Colonic mucosa (tissue), 4 donors: ENCODE measurements at places on chromosomes 5 and 9.

DNA sequence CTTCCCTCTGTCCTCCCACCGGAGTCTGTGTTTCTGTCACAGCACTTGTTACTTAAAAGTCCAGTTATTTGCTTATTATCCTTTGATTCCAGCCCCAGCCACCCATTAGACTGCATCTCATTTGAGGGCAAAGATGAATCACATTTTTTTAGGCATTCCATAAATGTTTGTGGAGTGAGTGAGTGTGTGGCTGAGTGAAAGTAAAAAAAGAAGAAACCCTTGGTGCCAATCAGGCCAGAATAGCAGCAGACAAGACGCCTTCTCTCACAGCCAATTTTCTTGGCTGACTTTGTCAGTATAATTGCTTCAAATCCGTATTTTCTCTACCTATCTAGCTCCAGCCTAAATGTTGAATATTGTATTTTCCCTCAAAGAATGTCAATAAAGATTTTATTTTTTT, 613.0 kb upstream of the WWC1 start:
- no peak for DNase-seq

GRCh38 chr5:177447611-177448243, 1.1 kb downstream of the PRR7 start:
- peak; percentile 54 for DNase-seq

DNA sequence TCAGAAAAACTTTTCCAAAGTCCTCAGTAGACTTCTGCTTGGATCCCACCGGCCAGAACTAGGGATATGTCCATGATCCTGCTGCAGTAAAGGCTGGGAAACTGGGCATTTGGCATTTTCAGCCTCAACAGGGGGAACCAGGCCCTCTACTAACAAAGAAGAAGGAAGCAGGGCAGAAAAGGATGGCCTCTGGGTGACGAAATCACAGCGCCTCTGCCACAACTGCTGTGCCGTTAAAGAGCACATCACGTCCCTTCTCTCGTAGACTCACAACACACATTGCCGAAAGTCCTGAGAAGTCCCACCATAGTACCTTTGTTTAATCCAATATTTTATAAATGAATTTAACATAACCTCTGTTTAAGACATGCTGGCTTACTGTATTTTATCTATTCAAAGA, 10.4 kb upstream of the AFAP1L1 start:
- no peak for DNase-seq

DNA sequence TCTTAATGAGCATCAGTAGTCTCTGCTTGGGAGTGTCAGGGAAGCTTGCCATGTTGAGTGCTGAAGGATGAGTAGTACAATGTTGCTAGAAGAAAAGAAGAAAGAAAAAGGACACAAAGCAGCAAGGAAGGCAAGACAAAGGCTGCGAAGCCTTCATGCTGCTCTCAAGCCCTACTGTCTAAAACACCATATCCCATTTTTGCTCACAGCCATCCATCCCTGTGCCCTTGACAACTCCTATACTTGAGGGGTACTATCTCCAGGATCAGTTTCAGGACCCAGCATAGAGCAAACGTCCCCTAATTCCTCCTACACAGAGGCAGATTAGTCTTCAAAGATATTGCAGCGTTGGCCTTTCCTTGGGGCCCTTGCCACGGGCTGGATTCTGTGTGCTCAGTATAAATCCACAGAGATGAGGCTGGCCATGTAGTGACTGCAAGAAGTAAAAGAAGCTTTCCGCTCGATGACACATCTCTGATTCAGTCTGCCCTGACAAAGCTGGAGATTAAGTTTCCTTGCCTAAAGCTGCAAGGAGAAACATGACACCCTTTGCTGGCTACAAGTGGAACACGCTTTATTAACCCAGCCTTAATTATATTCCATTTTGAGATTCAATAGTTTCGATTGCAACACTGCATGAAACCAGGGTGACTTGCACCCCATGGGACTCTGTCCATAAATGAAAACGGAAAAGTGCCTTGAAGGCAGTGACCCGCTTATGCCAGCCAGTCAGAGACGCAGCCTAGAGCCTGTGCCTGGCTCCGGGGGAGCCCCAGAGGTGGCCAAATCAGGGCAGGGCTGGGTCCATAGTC, 304.6 kb downstream of the ACTL7B start:
- no peak for DNase-seq

DNA sequence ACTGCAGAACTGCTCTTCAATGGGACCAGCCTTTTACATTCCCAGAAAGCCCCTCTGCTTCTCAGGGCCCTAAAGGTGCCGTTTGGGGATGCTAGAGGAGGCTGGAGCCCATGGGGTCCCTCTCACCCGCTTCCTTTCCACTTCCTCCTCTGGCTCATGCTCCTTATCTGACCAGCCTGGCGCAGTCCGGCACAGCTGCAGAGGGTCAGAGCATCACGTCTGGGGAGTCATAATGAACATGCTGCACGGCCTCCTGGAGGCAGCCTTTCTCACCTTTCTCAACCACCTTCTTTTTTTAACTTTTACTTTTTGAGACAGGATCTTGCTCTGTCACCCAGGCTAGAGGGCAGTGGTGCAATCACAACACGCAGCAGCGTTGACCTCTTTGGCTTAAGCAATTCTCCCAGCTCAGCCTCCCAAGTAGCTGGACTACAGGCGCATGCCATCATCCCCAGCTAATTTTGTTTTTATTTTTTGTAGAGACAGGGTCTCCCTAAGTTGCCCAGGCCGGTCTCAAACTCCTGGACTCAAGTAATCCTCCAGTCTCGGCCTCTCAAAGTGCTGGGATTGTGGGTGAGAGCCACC, 15.1 kb upstream of the TCF7 start:
- DNase-seq = no peak

GRCh38 chr5:153809166-153809565, 229.5 kb downstream of the FAM114A2 start:
- no peak for DNase-seq

DNA sequence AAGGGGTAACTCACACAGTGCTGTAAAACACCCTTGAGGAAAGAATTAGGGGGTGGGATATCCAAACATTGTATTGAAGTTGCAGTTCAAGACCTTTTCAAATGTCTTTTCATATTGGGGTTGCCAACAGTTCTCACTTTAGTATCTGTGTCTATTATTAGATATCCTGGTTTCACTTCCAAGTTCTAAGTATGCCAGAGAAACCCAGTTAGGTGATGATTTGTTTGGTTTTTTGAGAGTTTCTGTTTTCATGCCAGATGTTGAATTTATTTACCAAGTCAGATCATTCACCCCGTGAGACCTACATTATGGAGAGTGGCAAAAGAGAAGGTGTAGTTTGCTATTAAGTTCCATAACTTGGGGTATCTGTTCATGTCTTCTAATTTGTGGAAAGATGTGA, 64.5 kb downstream of the C9orf152 start:
- no peak for DNase-seq

DNA sequence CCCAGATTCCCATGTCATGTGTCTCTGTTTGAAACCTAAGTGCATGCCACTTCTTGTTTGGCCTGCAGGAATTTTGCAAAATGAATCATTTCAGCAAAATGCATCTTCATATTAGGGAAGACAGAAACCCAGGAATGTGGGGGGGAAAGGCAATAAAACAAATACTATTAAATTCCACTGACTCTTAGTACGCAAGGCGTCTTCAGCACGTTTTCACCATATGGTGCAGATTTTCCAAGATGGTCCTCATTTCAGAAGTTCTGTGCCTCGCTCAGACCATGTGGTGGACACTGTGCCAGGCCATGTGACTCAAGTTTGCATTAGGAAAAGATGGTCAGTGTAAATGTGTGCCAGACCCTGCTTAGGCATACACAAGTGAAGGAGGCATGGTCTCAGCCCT, 184.0 kb downstream of the ACTL7B start:
- no peak for DNase-seq

DNA sequence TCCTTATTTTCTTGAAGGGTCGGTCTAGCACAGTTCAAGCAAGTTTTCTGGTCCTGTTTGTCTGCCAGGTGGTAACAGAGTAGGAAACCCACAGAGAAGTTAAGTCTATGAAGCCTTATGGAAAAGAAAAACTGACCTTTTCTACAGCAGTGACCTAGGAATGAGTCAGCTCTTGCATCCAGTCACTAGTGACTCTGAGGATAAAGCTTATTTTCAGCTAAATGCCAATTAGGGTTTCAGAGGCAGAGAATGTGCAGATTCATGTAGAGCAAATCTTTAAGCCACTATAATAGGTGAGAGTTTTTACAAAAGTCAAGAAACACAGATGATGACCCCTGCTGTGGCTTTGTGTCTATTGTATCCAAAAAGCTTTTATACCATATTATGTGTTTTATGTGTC, 100.7 kb downstream of the CWC27 start:
- DNase-seq = no peak
